ENCODE measurements at places on chromosomes 2 and 18.

- DNase-seq = no peak
Measured at GRCh38 chr2:224389317-224389716, 12.6 kb downstream of the FAM124B start.

DNA sequence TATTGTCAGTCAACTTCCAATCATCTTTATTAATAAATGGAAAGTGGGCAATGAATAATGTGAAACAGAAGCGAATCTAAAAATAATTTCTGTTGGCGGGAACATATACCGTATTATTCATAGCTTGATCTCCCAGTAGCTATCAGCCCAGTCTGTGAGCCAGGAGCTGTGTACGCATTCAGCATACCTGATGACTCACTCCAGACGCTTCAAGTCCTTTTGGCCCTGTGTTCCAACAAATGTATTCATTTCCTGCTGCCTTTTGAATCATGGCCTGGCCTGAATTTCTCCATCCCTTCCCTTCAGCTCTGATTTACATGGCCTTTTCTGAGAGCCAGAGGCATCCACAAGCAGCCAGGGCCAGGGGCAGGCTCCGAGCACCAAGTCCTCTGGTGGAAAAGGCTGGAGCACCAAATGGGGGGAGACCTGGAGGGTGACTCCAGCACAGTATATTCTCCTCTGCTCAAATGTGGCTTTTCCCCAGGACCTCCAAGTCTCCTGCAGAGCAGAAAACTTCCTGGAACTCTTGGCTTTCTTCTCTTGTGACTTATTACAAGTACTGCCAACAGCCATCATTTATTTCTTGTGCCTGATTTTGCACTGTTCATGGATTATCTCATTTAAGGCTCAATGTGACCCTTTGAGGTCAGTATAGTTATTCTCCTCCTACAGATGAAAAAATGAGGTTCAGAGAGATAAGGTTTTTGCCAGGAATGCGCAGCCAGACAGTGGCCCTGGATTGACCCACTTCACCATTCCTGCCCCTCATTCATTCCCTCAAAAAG is 108.7 kb downstream of the EN1 start:
- DNase-seq = no peak

- DNase-seq = no peak
Measured at GRCh38 chr18:75066936-75067335, 142.0 kb downstream of the PTGR3 start.

- no peak for DNase-seq
Measured at GRCh38 chr2:168804214-168804613, 1.8 kb downstream of the NOSTRIN start.

GRCh38 chr2:102030855-102031527 is 39.2 kb downstream of the IL1R2 start:
- no peak for DNase-seq

DNA sequence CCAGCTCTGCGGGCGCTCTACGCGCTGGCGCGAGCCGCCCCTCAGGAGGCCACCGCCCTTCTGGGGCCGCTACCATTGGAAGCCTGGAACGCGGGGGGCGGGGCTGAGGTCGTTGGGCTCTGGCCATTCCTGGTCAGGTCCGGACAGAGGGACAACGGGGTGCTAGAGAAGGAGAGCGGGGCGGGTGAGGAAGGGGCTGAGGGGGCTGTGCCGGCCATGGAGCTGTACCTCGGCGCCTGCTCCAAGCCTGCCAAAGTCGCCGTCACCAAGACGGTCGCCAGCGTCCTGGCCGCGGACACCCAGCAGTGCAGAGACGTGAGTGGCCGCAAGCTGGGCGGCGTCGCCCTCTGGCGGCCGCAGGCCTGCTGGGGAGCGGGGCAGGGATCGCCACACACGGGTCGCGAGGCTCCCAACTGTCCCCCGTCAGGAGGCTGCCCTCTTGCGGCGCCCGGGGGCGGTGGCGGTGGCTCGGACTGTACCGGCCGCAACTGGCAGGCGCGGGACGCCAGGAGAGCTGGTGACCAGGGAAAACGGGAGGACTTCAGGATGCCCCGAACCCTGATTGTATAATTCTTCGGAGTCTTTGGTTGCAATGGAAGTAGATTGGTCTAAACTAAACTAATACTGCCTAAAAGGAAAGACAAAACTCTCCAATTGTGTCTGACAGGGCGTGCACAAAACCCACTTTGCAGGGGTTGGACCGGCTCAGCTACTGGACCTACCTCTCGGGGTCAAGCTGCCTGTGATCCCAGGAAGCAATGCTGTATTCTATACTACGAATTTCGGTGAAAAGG is at the start of gene FSIP2:
Gene FSIP2, plus strand, starts transcription at position 126 of the 794 bp plus-strand sequence. Its CDS starts 91 bp downstream, at position 217.
- peak; percentile 65 for DNase-seq

GRCh38 chr2:217899231-217900009 is 103.4 kb downstream of the TNS1 start:
- no peak for DNase-seq

GRCh38 chr2:31957354-31958139 is 53.3 kb downstream of the MEMO1 start:
- no peak for DNase-seq

DNA sequence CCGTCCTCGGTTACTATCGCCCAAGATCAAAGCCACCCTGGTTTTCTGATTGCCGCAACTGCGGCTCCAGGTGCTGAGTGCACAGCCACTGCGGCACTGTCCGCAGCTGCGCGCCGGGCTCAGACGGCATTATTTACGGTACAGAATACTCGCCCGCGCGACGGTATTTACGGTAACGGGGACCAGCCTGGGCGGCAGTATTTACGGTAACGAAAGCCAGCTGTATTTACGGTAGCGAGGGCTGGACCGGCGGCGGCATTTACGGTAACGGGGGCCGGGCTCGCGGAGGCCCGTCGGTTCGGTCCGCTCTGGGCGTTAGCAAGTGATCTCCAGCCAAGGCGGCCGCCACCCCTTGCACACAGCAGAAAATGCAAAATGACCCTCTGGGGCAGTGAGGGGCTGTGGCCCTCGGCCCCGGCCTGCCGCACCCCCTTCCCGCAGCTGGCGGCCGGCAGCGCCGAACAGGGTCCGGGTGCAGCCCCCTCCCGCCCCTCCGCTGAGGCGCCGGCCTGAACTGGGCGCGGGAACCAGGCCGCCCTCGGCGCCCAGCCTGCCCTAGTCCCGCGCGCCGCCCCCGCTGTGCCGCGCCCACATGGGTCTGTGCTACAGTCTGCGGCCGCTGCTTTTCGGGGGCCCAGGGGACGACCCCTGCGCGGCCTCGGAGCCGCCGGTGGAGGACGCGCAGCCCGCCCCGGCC is at the start of gene GNAL:
Gene GNAL, plus strand, starts transcription at position 293 of the 697 bp plus-strand sequence. Its CDS starts 300 bp downstream, at position 593.
- peak; percentile 84 for DNase-seq

DNA sequence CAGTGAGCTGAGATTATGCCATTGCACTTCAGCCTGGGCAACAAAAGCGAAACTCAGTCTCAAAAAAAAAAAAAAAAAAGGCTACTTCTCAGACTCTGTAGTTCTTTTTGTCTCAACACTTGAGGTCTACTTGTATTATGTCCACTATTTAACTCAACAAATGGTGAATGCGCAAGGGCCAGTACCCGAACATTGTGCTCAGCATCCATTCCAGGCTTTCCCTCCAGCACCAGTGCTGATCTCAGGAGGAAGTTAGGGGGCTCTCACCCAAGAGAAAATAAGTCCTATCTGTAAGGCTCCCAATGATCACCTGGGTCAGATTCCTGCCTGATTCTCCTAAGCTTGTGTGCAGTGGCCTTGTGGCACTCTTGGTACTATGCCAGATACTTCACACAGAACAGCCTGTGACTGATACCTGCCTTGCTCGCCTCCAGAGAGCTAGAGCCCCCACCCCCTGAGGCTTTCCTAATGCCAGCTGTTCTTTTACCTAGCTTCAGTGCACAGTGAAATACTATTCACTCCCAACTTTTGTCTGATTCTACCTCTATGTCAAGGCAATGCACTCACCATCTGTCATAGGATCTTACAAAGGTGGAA is 74.9 kb downstream of the INO80D start:
- no peak for DNase-seq

GRCh38 chr18:77234504-77235365 is 14.9 kb upstream of the GALR1 start:
- DNase-seq = no peak

GRCh38 chr2:199806179-199806578 is 44.8 kb downstream of the FTCDNL1 start:
- DNase-seq = peak; percentile 11

DNA sequence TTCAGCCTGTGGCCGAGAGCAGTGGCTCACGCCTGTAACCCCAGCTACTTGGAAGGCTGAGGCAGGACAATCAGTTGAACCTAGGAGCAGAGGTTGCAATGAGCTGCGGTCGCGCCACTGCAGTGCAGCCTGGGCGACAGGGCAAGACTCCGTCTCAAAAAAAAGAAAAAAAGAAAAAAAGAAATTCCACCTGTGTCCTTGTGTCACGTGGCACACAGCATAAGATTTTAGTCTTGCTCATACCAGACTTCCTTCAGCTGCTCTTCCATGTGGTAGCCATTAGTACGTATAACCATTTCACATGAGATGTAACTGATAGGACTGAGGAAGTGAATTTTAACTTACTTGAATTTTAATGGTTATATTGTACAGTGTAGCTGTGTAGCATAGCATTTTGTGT is 4.0 kb downstream of the NOP58 start:
- DNase-seq = no peak

DNA sequence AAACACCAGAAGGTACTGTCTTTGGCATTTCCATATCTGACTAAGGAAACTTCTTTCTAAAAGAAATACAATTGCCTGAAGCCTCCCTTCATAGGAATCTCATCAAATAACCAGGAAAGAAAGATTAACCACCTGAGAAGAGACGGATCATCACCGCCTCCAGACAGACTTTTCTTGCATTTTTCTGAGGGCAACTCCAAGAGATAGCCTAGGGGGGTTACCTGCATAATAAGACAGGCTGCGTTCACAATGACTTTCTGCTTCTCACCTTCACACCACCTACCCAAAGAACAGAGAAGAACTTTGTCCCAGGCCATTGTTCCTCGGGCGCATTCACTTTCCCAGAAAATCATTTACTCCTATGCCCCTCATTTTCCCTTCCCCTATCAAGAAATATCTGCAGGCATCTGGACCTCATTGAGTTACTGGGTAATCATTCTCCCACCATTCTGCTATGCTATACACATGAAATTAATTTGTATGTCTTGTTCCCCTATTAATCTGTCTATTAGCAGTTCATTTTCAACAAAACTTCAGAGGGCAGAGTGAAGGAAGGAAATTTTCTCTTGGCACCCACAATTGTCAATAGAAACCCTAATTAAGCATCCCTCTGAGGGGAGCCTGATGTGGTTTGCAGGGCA is 8.3 kb upstream of the POMC start:
- DNase-seq = no peak

GRCh38 chr2:71074893-71075395 is 6.5 kb downstream of the NAGK start:
- DNase-seq = no peak

- DNase-seq = no peak
Measured at GRCh38 chr2:218648787-218649100, 10.7 kb downstream of the ZNF142 start.

- peak; percentile 19 for DNase-seq
Measured at GRCh38 chr2:140186313-140186712, 1406.1 kb upstream of the NXPH2 start.

DNA sequence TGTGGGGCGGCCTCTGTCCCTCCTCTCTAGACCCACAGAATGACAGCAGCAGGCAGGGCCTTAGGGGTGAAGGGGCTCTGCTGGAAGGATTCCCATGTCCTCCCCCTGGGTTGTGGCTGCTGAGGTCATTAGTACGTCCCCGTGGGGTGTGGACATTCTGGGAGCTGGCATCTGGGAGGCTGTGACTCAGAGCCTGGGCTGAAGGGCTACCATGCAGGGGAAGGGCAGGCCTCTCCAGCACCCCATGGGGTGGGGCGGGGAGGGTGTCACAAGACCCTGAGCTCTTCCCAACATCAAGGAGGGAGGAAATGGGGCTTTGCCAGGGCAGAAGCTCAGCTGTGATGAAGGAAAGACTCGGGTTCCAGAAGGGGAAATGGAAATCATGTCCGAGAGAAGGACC is 105.8 kb upstream of the SMAD2 start:
- DNase-seq = no peak

GRCh38 chr18:2316082-2316750 is 255.1 kb downstream of the METTL4 start:
- no peak for DNase-seq

GRCh38 chr2:186980117-186980442 is 131.1 kb upstream of the ZSWIM2 start:
- no peak for DNase-seq

DNA sequence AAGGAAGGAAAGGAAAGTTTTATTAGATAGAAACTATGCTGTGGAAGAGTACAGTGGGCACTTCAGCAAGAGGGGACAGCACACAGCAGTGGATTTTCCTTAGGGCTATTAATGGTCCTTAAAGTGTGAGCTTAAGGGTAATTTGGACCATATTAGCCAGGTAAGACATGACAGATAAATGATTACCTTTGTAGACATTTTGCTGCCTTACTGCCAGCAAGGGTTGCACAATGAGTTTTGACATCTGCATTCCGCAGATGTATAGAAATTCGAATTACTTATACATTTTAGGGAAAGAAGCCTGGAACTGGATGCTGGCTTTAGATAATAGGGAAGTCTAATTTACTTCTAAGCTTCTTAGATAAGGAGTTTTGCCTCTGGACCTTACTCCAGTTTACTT is 14.0 kb upstream of the UBE2F start:
- DNase-seq = no peak

DNA sequence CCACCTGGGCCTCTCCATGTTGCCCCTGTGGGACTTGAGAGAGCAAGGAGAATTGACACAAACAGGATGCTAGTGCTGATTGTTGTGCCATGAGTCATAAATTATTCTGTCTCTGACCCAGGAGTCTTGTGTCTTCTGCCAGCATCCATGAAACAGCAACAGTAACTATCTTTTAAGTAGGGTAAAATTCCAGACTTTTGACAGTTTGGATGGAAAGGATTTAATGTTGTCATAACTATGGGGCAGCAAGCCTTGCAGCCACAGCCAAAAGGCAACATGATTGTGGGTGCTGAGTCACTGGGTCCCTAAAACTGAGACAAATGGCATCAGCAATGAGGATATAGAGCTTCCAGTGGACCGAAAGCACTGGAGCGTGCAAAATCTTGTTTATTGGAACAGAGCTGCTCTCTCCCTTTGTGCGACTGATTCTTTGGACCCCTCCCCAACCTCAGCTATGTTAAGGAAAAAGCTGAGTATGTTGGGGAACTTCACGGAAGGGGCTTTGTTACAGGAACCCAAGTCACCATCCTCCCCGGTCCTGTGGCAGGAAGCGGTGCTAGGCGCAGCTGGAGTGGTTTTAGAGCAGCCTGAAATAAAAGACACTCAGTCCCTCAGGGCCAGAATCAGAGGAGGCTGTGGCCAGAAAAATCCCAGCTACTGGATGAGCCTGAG is 9.6 kb upstream of the ITPRIPL1 start:
- no peak for DNase-seq

Data from renal pelvis (tissue), 12 donors.